Inflammatory macrophage treated with lipopolysaccharide for 1 hour (primary cell): ENCODE measurements at places on chromosomes 4 and X.

- DNase-seq, result no peak
Measured at GRCh38 chr4:184237612-184238011, 19.9 kb upstream of the ENPP6 start.

DNA sequence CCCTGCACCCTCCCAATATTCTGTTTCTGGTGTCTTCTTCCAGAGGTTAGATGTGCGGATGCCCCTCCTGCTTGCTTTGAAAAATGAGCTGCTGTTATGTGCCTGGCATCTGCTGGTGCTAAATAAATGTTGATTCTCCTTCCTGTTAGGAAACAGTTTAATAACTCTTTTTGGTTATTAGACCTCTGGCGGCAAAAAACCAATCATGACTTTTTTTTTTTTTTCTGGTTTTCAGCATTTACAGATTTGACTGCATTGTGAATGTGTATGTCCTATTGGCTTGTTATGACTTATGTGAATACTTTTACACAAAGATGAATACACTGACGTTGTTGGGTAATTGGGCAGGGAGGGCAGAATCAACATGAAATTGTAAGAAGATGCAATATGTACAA, 13.6 kb upstream of the TMEM156 start:
- DNase-seq, result peak; percentile 30

DNA sequence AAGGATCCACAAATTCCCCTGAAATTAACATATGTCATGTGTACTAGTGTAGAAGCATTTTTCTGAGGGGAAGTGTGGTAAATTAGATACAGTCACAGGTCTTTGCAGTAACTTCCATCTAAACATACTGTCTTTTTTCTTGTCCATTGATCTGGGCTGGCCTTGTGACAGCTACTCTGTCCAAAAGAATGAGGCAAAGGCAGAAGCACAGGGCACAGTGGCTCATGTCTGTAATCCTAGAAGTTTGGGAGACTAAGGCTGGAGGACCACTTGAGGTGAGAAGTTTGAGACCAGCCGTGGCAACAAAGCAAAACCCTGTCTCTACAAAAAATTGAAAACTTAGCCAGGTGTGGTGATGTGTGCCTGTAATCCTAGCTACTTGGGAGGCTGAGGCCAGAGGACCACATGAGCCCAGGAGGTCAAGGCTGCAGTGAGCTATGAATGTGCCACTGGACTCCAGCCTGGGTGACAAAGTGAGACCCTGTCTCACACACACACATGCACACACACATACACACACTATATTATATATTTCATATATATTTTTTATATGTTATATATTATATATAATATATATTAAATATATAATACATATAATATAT, 47.6 kb downstream of the HAND2 start:
- no peak for DNase-seq

DNA sequence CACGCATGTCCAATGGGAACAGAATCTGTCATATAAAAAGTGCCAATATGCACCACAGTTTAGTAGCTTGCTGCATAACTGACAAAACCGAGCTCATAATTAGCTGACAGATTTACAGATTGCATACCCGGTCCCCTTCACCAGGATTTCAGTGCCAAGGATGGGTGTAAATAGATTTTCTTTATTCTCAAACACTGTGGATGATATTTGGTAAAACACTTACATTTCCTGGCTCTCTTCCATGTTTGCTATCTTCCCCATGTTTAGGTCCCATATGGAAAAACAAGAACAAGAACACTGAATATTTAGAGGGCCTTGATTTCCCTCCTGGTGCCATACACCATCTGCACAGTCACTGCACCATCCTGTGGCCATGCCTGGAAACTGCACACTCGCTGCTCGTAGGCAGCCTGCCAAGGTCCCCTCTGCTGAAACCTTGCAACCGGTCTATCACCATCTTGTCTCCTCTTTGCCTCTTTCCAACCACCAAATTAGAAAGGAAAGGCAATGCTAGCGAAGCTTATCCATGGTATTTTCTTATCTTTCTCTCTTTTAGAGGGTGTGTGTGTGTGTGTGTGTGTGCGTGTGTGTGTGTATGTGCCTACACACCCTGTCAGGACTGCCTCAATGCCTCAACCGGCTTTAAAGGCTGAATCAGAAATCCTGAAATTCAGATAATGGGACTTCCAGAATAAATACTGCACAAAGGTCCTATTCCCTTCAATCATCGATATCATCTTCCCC, 124.2 kb upstream of the MBNL3 start:
- peak; percentile 26 for DNase-seq

- DNase-seq, result no peak
Measured at GRCh38 chr4:8740666-8741395, 130.8 kb downstream of the HMX1 start.

- DNase-seq, result no peak
Measured at GRCh38 chrX:68714856-68715255, 67.4 kb downstream of the STARD8 start.

- DNase-seq, result no peak
Measured at GRCh38 chr4:3730422-3731190, 35.6 kb upstream of the ADRA2C start.
